Renal cortical epithelial cell (primary cell): ENCODE measurements at places on chromosomes 5 and 9. TPM values are rescaled to one million over a fixed set of nuclear protein-coding genes. Genes with fewer than 3 reads are reported as not detected.

The TTC39B gene
- total RNA-seq, result 7.1 and 17.1 TPM in 2 replicates

The OR13C5 gene
- total RNA-seq, result 0.15 TPM in 1 of 2 replicates, not detected in the other

The PCDHAC2 gene
- 1.0 and 1.1 TPM in 2 replicates for total RNA-seq

The CYFIP2 gene
- total RNA-seq, result 38.7 and 57.9 TPM in 2 replicates

The CDKN2B-AS1 gene
- 3.9 and 4.7 TPM in 2 replicates for total RNA-seq

The NEURL1B gene
- total RNA-seq, result 0.15 and 1.6 TPM in 2 replicates
